ENCODE measurements at places on chromosomes 6 and 20.

GRCh38 chr20:56788041-56788670, 159.1 kb downstream of the TFAP2C start:
- DNase-seq, result no peak

- DNase-seq, result no peak
Measured at GRCh38 chr6:101777646-101778045, 384.1 kb downstream of the GRIK2 start.

DNA sequence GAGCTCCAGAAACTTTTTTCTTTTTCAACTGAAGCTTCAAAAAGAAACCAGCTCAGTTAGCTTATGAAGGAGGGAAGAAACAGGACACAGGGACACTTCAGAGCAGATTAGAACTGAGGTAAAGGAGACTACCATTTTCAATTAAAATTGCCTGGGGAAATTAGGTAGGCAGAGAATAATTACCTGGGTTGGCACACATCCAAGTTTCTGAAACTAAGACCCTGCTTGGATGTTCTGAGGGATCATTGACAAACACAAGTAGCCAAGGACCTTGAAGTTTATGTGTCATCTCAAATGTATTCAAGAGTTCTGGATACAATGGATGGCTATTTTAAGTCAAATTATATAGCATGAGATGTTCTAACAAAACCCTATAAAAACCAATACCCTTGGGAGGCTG, 137.6 kb downstream of the PLCB4 start:
- no peak for DNase-seq

- DNase-seq, result no peak
Measured at GRCh38 chr6:32792901-32793435, 23.8 kb downstream of the HLA-DOB start.

DNA sequence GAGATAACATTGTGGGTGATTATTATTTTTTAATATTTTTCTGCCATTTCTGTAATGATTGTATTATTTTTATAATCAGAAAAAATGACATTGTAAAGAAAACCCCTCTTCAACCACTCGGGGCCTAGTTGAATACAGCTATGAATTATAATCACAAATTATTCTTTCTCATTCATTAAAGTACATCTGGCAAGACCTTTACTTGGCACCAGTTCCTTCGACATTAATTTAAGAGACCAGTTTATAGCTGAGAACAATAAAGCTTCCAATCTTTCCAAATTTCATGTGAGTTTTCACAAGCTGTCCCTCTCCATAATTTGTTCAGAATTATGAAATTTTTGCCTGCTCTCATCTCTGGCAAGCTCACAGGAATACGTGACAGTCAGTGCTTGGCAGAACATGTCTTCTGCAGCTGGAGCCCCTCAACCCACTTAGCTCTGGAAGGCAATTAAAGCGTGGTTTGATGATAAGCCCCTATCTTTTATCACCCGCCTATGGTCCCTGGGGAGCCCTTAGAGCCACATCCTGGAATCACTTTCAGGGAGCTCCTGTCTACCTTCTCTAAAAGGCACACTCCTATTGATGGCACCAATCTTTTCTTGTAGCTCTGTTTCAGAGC, 237.2 kb upstream of the PRND start:
- no peak for DNase-seq

DNA sequence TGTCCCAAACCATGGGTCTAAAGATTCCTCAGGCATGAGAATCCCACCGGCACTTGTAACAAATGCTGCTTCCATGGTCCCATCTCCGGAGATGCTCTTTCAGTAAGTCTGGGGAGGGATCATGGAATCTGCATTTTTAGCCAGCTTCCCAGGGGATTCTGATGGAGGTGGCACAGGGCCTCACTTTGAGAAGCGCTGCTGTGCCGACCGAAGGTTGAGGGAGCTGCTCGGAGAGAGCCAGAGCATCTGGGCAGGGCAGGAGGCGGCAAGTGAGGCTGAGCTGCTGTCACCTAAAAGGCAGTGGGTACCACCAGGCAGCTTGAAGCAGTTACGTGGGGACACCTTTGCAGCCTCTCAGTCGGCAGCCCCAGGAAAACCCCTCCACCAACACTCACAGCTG, 100.2 kb upstream of the CDYL start:
- DNase-seq, result no peak

GRCh38 chr6:5723841-5724691, 282.7 kb downstream of the NRN1 start:
- DNase-seq, result no peak
